Endothelial cell of umbilical vein (primary cell): ENCODE measurements at places on chromosomes 5 and 9. TPM values are rescaled to one million over a fixed set of nuclear protein-coding genes. Genes with fewer than 3 reads are reported as not detected.

DNA sequence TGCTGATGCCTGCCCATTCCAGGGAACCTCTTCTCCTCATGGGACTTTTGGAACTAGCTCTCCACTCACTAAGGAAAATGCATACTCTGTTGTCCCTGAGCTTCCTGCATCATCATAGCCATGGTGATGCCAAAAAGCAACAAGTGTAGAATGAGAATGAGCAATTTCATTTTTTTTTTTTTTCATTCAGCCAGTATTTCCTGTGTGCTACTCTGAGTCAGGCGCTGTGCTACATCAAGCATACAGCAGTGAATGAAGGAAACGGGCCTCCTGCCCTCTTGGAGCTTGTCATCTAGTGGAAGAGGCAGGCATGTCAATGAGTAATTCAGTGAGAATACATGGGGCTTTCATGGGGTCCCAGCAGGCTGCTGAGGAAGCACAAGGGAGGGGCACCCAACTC is 483.1 kb downstream of the BNC2 start:
- DNase-seq: no peak

The SNCAIP gene
- polyA plus RNA-seq: 12.0 and 13.1 TPM in 2 replicates

DNA sequence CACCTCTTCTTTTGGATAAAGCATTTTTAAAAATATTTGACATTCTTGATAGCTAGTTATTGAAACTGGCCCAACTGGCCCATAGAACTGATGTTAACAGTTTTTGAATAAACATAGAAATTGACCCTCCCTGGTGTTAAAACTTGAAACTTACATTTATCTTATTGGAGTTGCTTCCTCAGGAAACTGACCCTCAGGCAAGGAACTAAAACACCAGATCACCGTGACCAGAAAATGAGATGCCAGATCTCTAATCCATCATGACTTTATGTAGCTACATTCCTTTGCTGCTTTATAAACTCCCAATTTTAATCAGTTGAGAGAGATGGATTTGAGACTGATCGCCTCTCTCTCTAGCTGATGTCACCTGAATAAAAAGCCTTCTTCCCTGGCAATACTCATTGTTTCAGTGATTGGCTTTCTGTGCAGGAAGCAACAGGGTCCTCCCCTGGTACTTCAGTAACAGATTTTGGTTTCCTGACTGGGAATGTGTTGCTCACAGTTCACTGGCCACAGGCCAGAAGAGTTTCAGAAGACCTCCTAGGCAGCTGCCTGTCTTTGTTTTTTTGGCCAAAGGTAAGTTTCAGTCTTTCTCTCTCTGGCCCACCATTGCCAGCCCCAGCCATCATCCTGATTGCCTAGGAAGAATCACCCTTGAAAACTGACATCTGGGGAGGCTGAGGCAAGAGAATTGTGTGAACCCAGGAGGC is 212.4 kb downstream of the DTWD2 start:
- DNase-seq: no peak

DNA sequence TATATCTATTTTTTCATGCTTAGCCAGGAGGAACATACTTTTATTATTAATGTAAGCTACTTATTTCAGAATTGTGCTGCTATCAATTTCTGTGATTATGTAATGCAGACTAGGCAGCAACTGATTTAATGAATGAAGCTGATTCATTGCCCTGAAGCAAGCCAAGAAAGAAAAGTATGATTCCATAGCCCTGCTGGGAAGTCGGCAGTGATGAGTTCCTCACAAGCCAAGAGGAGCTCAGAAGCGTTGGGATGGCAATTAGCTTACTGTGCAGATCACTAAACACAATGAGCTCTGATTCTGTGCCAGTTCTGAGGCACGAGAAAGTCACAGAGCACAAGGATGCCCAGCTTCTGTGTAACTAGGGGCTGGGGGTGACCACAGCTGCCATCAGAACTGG is 254.3 kb upstream of the KLF9 start:
- no peak for DNase-seq

DNA sequence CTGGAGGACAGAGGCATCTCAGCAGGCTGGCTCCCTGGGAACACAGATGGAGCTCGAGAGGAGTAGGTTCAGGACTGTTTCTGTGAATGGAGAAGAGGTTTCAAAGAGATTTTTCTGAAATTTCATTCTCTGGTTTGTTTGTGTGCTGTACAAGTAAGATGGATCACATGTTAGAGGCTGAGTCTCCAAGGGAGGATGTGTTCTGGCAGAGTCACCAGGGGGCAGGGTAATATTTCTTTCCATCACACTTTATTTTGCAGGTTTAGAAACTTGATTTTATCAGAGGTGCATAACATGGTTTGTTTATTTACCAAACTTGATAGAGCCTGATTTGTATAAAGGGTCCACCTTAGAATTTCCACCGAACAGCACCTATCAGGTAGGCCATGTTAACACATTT is 69.2 kb upstream of the ARL15 start:
- DNase-seq: no peak

The TXNDC8 gene
- polyA plus RNA-seq: not detected in 2 replicates

The SLC22A4 gene
- 6.3 and 6.9 TPM in 2 replicates for polyA plus RNA-seq

The ERAP2 gene
- polyA plus RNA-seq: 3.1 and 3.2 TPM in 2 replicates

DNA sequence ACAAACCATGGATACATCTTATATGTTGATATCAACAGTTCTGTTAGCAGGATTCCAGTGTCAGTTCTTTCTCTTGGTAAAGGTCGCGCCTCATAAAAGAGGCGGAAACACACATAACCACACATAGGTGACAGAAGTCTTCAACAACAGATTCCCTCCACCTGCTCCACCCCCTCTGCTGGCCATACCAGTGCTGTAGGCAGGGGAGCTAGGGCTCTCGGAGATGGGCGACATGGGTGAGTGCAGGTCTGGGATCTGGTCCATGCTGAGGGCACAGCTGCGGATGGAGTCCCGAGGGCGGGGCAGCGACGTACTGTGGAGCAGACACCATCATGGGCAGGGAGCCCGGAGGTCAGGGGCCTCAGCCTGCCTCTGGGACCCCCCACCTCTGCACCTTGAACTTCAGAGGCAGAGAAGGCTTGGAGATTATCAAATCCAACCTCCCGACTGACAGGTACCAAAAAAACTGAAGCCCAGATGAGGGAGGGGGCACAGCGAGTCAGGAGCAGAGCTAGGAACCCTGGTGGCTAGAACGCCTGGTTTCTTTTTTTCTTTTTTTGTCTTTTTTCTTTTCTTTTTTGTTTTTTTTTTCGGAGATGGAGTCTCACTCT is 12.0 kb upstream of the TOR2A start:
- no peak for DNase-seq

DNA sequence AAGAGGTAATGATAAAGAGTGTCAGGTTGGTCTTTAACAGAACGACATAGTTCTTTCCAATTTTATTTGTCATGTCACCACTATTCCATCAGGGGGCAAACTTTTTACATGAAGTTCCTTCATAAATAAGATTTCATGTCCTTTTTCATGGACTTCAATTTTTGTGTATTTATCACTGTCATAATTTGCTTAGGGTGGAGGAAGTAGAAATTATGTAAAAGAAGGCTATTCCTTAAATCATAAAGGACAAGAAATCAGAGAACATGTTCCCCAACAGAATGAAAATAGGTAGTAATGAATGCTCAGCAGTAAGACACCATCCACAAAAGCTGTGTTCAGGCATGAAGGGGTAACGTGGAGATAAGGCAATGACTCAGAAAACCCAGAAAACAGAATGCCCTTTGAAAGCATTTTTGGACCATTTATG is 72.7 kb downstream of the ZFAND5 start:
- DNase-seq: peak; percentile 58

The DCTN3 gene
- polyA plus RNA-seq: 170 TPM in 2 replicates

- DNase-seq: no peak
Measured at GRCh38 chr9:131296460-131296859, 6.9 kb downstream of the PLPP7 start.

The PGM5 gene
- 0.14 TPM in 1 of 2 replicates, not detected in the other for polyA plus RNA-seq

DNA sequence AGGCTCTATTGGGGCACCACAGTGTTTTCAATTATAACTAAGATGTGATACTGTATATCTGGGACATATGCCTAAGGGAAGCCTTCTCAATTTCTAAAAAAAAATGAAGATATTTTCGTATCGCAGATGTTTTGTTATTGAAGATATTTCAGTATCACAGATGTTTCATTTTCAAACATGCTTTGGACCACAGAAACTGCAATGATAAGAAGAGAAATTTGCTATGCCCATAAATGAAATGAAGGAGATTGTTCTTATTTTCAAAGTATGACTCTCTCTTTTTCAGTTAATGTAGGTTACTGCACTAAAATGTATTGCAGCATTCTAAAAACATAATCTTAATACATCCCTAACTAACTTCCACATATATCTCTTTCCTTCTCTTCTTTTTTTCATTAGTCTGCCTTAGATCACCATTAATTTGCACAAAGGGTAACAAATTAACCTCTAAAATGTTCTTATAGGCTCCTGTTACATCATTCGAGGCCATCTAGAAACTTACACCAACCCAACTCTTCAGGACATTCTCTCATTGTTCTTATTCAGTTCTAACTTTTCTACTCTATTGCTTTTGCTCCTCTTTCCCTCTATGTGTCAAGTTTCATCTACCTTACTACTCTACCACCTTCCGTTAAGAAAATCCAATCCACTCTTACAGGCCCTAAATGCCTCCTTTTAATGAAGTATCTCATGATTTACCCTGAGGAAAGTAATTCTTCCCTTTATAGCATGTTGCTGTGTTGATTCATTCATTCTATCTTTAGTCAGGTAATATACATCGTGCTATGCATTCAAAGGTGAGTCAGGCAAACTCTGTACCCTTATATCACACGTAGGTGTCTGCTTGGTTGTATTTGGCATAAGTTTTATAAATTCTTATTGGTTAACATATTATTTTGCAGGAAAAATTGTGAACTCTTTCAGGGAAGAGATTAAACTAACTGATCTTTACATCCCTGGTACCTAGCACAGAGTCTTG is 70.5 kb downstream of the ST8SIA4 start:
- no peak for DNase-seq

DNA sequence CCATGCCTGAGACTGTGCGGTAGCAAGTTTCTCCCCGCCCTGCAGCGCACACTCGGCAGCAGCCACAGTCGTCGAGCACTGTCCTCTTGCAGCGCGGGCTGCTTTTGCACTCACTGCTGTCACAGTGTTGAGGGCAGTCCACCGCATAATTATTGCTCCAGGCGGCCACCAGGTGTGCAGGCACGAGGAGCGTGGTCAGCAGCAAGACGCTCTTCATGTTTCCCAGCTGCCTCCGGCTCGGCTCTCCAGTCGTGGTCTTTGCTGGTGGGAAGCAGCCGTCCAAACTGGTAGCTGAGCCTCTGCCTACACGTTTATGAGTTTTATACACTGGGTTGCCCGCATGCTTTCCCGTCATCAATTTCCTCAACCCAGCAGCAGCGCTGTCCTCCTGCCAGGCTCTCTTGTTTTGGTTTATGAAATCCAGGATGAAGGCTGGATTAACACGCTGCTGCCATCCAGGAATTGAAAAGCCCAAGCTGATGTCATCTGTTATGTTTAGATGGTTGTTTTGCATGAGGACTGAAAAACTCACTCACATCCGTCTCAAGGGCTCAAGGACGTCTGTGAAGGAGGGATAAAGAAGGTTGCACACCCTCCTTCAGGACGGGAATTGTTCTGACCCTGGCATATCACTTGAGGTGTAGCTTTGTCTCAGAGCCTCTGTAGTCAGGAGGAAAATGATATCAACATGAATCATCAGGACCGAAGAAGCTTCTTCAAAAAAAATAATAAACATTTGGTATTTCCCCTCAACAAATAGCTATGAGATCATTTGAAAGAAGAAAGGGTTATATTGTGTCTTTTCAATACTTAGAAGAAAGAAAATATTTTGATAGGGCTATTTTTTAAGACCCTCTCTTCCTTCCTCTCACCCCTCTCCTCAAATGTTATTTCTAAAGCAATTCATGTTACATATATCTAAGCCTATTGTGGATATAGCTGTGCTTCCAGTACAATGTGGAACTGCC is at the start of gene ESM1:
ESM1 (minus strand) TSS at position 293 of the 968 bp plus-strand sequence; CDS start at position 217, 76 bp downstream.
- DNase-seq: peak; percentile 99

- no peak for DNase-seq
Measured at GRCh38 chr5:55897905-55898304, 46.7 kb downstream of the IL31RA start.

- DNase-seq: no peak
Measured at GRCh38 chr9:137272241-137273094, 5.1 kb upstream of the TOR4A start.

The ZNF782 gene
- 0.62 and 0.97 TPM in 2 replicates for polyA plus RNA-seq

The PCDHB2 gene
- 0.40 and 0.57 TPM in 2 replicates for polyA plus RNA-seq

DNA sequence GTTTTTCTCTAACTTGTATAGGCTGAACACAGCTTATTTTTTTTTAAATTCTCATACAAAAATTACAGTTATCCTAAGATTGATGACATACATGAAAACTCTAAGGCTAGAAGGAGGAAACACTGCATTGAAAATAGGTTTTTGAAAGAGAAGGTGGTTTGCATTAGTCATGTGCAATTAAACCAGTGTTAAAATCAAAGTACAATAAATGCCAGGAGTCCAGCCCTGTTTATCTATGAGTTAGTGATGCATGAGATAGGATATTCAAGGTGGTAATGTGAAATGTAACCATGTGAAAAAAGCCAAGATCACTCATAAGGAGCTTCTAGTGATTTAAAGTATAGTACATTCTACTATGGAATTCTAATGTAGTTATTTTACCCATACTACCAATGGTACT is 444.9 kb upstream of the CYLC2 start:
- no peak for DNase-seq

DNA sequence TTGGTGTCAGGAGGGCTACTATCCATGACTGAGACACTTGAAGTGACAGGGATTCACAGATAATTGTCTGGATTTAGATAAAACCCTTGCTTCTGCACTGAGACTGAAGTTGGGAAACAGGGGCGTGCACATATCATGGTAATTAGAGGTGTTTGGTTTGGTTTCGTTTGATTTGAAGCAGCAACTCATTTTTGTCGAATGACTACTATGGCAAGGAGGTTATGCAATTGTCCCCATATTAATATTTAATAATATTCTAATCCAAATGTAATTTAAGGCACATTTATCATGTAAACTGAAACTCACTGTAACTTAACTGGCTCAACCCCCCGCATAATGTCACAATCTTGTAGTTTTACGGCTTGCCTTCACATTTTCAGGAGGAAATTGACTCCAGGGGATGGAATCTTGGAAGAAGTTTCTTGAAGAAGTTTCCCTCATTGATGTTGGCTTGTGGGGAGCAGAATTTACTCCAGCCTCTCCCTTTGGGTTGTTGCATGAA is 12.5 kb downstream of the ZNF366 start:
- no peak for DNase-seq

DNA sequence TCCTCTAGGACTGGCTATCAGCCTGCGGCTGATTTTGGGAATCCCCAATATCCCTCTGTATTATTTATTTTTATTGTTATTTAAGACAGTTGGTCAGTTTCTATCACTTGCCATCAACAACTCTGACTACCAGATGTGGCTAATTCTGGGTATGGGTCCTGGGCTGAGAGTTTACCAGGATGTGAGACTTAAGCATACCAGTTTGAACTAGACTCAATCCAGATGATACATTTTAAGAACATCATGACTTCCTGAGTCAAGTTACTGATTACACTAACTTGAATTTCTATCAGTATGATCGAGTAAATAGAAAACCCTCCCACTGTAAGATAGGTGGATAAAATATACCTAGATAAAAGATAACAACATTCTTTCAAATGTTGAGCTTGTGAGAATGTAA is 634.0 kb downstream of the MAT2B start:
- no peak for DNase-seq

The NR6A1 gene
- 0.13 and 0.17 TPM in 2 replicates for polyA plus RNA-seq
